ENCODE measurements at places on chromosomes 1 and 21.

- no peak for DNase-seq
Measured at GRCh38 chr1:76037324-76037723, 37.2 kb upstream of the ST6GALNAC3 start.

DNA sequence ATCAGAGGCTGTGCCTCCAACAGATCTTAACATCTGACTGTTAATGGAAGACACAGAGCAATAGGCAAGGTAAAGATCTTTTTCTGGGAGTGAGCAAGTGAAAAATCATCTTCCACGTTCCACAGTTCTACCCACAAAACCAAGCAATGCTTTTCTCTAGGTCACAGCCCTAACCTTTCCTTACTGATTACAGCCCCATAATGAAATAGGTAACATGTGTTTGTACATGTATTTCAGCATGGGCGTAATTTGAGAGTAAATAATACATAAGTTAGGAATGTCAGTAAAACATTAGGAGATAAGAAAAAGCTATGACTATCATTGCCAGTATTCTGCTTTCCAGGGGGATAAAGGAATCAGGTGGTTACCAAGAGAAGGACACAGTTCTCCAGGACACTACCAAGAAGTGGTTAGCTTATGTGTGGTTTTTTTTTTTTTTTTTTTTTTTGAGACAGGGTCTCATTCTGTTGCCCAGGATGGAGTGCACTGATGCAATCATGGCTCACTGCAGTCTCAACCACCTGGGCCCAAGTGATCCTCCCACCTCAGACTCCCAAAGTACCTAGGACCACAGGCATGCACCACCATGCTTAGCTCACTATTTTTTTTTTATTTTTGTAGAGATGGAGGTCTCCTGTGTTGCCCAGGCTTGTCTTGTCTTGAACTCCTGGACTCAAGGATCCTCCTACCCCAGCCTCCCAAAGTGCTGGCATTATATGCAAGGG, 72.0 kb downstream of the DAP3 start:
- DNase-seq, result no peak

DNA sequence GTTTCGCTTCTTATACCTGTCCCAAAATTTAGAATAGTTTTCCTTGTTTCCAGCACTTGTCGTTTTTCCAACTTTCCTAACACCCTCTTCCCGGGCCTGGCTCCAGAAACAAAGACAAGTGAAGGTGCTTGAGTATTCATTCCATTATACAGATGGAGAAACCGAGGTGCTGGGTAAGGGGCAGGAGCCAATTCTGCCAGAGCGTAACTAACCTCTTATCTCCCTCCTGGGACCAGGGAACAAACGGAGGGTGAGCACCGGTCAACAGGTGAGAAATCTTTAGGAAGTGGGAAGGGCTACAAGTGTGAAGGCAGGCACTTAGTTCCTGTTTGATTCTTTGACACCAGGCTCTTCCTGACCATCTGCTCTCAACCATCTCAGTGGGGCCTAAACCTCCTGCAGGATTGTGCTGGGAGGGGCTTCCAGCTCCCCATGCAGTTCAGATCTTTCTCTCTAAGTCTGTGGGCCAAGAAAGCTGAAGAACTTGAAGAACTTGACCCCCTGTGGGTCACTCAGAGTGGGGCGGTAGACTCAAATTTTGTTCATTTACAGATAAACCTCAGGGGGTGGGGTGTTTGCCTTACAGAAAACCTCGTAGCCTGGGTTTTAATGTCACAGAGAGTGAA, 8.7 kb downstream of the PLXNA2 start:
- DNase-seq, result no peak

- DNase-seq, result no peak
Measured at GRCh38 chr1:211677659-211678058, 2.2 kb upstream of the NEK2 start.

GRCh38 chr1:24015221-24016210, 35.4 kb upstream of the SRSF10 start:
- DNase-seq, result no peak

- DNase-seq, result no peak
Measured at GRCh38 chr1:31830511-31830910, 14.7 kb upstream of the SPOCD1 start.

DNA sequence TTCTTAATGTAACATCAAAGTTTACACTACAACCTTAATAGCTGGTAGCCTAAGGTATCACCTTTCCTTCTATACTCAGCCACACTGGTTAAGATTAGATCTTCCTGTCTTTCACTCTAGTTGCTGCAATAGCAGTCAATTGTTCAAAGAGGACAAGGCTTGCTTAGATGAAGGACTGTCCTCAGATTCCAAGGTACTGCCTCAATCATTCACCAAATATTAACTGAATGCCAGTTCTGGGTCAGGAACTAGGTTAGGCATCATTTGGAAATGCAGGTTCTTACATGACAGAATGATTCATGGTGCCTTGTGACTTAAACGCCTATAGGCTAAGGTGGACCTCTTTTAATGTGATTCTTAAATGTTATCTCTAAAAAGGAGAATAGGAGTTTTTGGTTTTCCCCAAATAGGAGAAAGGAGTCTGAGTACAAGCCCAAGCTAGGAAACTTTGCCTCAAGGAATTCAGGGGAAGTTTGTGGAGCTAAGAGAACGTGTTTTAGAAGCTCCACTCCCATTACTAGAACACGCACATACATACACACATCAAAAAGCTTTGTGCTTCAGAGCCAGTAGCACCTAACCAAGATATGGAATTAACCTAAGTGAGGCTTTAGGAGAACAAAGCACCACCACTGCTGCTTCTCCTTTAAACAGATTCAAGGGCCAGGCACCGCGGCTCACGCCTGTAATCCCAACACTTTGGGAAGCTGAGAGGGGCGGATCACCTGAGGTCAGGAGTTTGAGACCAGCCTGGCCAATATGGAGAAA, 8.5 kb upstream of the WDR47 start:
- no peak for DNase-seq

- DNase-seq, result no peak
Measured at GRCh38 chr1:77060000-77060399, 159.2 kb downstream of the PIGK start.

DNA sequence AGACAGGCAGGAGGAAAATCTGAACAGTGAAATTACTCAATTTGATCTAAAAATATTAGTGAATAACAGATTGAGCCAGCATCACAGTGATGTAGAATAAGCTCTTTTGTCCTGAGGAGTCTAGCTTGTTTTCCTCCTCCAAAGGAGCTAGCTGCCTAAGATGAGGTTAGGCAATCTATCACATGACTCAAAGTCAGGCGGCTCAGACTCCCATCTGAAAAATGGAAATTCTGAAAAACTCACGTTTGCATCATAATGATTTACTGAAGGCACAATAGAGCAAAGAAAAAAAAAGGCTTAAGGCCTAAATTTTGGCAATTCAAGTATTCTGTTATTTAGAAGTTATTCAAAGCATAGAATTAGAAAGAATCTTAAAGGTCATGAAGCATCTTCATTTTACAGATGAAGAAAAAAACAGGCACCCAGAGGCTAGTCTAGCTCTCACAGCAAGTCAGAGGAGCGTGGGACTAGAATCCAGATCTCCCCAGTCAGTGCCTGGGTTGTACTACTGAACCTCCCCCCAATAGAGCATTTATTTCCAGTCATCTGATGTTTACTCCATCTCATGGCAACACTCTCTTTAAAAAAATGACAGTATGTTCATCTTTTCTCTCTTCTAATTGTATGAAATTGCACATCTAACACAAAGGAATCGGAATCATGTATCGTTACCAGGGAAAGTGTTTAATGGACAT, 62.5 kb upstream of the ATF3 start:
- no peak for DNase-seq

DNA sequence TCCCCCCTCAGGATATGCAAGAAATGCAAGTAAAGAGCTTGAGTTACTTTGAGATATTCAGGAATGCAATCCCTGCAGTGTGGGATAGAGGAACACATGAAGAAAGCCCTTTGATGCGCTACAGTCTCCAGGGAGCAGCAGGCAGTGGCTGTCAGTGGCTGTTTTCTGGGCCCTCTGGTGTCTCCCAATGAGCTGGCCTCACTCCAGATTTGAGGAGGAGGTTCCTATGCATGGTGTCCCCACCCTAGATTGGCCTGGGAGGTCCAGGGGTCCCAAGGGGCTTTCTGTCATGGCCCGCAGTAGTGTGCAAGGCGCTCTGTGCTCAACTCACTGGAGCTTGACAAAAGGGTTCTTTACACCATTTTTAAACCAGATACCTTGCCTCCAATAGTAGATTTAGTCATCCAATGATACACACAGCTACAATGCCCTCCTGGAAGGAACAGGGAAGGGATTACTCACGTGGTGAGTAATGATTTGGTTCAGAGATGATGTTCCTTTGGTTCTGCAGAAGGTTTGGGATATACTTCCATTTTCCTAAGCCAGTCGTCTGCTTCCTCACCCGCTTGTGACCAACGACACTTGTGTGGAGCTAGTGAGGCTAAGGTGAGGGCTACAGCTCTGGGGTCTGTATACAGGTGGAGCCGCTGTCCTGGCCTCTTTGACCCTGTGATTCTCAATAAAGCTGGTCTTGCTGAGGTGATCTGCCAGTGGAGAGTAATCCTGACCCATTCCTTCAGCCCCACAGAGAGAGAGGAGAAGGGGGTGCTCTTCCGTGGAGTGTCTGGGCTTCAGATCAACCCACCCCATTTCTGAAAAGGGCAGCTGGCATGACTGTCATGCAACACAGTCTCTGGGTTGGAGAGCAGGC, 6.6 kb downstream of the BATF3 start:
- no peak for DNase-seq

- DNase-seq, result no peak
Measured at GRCh38 chr1:186819126-186819525, 9.6 kb upstream of the PLA2G4A start.

DNA sequence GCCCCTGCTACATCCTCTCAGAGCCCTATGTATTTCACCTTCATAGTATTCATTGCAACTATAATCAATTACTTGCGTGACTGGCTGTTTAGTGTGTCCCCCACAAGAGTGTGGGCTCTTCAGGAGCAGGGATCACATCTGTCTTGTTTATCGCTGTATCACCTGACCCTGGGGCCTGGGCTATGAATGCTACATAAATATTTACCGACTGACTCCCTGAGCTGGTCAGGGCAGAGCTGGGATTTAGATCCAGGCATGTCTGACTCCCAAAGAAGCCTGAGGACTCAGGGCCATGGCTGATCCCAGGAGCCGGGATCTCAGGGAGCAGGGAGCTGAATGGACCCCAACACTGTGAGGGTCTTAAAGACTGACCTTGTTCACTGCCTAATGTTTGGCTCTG, 49.7 kb downstream of the AHDC1 start:
- no peak for DNase-seq

- no peak for DNase-seq
Measured at GRCh38 chr21:44854391-44854663, 19.2 kb downstream of the PTTG1IP start.

- no peak for DNase-seq
Measured at GRCh38 chr21:35428001-35428320, 378.9 kb upstream of the RUNX1 start.

DNA sequence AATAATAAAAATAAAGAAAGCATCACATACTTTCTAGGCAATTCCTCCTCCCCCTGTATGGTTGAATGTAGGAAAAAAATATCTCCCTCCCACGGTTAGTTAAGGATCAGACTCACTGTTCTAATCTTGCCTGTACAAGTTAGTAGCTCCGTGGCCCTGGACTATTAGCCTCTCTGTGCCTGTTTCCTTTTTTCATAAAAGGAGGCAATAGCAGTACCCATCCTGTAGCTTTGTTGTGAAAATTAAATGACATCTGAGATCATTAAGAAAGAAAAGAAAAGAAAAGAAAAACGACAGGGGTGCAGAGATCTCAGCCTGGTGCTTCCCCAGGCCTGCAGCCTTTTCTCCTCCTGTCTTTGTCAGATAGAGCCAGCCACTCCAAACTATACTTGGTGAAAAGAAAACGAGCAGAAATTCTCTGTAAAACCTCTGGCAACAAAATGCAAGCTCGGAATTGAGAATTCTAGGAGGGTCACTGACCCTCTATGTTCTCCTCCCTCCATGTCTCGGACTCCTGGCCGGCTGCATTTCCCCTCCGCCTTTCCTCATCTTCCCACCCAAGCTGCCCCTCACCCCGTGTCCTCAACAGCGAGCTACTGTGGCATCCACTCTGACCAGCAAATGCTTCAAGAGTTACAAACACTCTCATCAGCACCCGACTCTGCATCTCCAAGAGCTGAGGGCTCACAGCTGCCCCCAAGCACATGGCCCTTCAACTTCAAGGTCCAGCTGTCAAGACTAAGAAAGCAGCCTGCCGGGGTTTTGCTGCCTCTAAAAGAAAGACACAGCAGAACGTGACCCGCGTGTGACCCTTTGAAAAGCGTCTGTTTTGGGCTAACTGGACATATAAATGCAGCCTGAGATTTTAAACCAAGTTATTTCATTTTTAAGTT, 13.6 kb downstream of the RIPK4 start:
- no peak for DNase-seq

DNA sequence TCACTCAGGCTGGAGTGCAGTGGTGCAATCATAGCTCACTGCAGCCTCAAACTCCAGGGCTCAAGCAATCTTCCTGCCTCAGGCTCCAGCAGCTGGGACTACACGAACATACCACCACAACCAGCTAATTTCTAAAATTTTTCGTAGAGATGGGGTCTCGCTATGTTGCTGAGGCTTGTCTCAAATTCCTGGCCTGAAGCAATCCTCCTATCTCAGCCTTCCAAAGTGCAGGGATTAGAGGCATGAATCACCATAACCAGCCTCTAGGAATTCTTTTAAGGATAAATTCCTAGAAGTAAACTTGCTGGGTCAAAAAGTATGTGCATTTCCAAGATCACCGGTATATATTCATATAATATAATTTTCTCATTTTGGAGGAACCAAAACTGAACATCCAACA, 17.6 kb upstream of the HUNK start:
- no peak for DNase-seq

- DNase-seq, result no peak
Measured at GRCh38 chr1:227567256-227567655, 3.9 kb downstream of the ZNF678 start.

- no peak for DNase-seq
Measured at GRCh38 chr1:101005183-101005582, 20.4 kb downstream of the DPH5 start.

DNA sequence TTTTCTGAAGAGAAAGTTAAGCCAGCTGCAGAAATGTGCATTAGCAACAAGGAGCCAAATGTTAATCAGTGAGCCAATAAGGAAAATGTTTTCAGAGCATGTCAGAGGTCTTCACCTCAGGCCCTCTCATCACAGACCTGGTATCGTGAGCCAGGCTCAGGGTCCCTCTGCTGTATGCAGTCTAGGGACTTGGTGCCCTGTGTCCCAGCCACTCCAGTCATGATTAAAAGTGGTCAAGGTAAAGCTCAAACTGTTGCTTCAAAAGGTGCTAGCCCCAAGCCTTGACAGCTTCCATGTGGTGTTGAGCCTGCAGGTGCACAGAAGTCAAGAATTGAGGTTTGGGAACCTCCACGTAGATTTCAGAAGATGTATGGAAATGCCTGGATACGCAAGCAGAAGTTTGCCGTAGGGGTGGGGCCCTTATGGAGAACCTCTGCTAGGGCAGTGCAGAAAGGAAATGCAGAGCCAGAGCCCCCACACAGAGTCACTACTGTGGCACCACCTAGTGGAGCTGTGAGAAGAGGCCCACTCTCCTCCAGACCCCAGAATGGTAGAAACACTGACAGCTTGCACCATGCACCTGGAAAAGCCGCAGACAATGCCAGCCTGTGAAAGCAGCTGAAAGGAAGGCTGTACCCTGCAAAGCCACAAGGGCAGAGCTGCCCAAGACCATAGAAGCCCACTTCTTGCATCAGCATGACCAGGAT, 1128.7 kb downstream of the AMY1C start:
- no peak for DNase-seq
